ENCODE measurements at places on chromosomes 2 and 18.

DNA sequence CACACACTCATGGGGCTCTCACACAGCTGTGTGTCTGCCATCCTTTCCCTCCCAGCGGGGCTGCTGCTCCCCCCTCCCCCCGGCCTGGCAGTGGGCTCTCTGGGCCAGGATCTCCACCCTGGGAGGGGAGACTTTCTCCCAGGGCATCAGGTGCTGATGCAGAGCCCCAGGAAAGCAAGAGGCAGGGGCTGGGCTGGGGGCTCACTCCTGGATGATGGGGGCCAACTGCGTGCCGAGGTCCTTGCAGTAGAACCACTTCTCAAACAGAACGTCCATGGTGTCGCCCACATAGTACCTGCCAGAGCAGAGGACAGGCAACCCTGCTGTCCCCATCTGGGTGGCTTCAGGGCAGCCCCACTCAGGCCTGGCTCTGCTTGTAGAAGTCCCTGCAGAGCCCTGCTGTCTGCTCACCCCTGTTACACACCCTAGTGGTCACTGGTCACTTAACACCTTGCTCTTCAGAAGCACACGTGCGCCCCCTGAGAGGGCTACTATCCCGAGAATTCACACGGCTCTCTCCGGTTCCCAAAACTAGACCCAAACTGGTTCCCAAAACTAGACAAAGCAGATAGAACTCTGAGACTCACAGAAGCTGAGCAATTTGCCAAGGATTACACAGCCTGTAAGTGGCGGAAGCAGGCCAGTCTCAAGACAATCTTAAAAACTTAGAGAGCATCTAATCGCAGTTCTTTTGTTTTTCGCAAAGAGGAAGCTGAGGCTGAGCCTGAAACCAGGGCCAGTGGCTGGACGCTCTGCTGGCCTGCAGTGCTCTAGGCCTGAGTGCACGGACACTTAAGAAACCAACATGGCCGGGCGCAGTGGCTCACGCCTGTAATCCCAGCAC lies 6.6 kb upstream of the OXER1 start:
- no peak for DNase-seq

DNA sequence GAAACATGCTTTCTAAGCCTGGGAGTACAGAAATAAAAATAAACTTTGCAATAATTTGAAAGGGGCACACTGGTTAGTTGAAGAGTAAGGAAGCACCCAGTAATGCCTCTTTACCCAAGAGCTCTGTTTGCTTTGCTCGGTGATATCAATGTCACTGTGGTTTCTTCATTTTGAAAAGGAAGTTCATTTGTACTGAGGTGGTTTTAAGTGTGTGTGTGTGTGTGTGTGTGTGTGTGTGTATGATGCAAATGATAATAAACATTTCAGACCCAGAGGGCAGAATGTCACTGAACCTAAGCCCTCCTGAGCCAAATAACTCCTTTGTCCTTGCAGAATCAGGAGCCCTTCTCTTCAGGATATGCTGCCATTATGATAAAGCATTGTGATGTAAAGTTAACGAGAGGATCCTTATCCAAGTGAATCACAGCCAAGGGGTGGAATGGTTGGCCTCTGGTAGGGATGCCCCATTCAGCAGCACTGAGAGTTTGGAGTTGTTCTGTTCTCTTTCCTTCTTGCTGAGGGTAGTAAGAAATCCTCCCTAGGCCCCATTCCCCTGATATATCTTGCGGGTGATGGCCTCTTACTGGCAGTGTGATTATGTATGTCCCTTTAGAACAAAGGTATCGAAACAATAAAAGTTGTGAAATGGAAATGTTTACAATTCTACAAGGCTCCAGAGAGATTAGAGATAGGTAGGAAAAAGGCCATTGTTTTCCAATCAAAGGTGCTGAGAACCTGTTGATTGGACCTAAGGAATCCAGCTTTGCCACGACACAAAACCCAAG lies 7.6 kb downstream of the ITGA6 start:
- peak; percentile 83 for DNase-seq

DNA sequence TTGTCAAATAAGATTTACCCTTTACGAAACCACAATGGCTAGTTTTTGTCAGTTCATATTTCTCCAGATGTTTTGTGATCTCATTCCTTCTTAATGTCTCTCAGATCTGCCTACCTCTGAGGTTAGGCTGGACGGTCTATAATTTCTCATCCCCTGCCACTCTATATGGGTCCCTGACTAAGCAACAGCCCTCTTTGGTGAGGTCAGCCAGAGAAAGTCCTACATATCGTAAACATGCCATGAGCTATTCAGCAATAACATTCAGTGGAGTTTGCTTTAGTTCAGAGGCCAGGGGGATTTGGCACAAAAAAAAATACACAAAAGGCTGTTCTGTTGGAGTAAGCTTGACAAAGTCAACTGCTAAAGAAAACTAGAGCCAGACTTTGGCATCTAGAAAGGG lies 192.1 kb upstream of the NCKAP5 start:
- no peak for DNase-seq

- DNase-seq = no peak
Observed at GRCh38 chr2:190482451-190482850, 52.1 kb downstream of the NEMP2 start.

- no peak for DNase-seq
Observed at GRCh38 chr2:227881866-227882517, 10.6 kb downstream of the DAW1 start.

- peak; percentile 92 for DNase-seq
Observed at GRCh38 chr18:26090130-26091046, at the start of gene SS18. TSS of gene SS18 (minus strand) at chr18:26090613. CDS start at chr18:26090569, 44 bp downstream.

DNA sequence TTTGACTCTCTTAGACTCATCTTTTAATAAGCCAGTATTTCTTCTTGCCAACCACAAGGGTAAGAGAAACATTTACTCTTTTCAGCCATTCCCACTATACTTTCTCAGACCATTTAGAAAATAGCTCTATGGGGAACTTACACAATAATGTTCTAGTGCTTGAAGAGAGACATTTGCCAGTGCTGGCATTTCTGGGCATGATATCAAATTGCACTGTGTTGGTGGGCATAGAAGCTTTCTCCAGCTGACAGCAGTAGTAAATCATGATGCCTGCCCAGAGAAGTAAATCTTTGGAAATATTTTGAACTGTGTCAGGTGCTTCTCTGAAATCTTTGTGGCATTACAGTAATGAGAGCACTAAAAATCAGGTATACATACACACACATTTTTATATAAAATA lies 346.6 kb downstream of the CBLN2 start:
- no peak for DNase-seq

DNA sequence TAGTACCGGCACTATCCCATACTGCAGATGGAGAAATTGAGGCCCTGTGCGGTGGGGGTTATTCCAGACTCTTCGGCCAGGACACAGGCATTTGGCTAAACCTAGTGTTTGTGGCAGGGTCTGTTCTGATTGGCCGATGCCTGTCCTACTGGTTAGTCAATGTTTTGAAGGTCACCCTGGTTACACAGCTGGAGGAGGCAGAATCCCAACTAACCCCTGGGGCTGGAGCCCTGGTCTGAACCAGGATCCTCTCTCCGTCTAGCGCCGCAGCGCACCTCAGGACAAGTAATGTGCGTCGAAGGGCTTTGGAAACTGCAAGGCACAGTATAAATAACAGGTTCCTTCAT lies 19.4 kb downstream of the TEX44 start:
- DNase-seq = no peak

- no peak for DNase-seq
Observed at GRCh38 chr2:169464466-169464865, 14.8 kb upstream of the BBS5 start.

- no peak for DNase-seq
Observed at GRCh38 chr18:79447703-79448367, 52.1 kb downstream of the NFATC1 start.

DNA sequence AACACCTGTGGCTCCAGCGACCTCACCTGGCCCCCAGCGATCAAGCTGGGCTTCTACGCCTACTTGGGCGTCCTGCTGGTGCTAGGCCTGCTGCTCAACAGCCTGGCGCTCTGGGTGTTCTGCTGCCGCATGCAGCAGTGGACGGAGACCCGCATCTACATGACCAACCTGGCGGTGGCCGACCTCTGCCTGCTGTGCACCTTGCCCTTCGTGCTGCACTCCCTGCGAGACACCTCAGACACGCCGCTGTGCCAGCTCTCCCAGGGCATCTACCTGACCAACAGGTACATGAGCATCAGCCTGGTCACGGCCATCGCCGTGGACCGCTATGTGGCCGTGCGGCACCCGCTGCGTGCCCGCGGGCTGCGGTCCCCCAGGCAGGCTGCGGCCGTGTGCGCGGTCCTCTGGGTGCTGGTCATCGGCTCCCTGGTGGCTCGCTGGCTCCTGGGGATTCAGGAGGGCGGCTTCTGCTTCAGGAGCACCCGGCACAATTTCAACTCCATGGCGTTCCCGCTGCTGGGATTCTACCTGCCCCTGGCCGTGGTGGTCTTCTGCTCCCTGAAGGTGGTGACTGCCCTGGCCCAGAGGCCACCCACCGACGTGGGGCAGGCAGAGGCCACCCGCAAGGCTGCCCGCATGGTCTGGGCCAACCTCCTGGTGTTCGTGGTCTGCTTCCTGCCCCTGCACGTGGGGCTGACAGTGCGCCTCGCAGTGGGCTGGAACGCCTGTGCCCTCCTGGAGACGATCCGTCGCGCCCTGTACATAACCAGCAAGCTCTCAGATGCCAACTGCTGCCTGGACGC lies 4.9 kb downstream of the GPR35 start:
- DNase-seq = no peak

GRCh38 chr2:205778356-205778755 lies 96.1 kb downstream of the NRP2 start:
- no peak for DNase-seq

DNA sequence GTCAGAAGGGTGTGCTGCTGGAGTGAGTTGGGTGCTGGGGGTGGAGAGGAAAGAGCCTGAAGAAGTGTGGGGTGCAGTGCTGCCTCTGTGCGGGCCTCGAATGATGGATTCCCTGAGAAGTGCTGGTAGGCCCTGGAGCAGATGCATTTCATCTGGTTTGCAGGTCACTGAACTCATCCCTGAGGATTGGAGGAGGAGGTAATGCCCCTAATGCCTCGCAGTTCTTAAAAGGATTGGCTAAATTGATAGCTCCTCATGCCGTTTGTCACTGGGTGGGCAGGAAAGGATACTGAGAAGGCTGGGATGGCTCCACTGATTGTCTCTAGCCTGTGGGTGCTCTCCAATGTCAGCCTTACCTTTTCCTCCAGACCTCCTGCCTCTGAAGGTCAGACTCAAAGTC lies 74.1 kb downstream of the CTIF start:
- DNase-seq = no peak

GRCh38 chr18:2847317-2848246 lies 776 bp downstream of the EMILIN2 start:
- DNase-seq = no peak

DNA sequence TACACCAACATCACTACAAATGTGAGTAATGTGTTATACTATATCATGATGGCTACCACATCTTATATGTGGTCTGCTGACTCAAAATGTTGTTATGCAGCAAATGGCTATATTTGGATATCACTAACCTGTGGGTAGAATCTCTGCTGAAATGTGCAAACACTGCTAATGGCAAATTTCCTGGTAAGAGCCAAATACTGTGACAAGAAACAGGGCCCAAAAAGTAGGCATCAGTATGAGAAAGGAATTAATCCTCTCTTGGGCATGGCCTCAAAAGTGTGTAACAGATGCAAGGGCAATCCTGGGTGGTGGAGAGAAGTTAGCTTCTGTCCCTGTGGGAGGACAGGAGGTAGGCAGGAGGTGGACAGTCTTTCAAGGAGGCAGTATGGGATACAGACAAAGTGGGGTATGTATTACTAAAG lies 13.3 kb downstream of the ATF2 start:
- no peak for DNase-seq

- DNase-seq = no peak
Observed at GRCh38 chr2:189486237-189486770, 45.0 kb downstream of the WDR75 start.

All from CD4-positive, alpha-beta T cell treated with Interleukin-10 for 1 hour (primary cell).